Type B pancreatic cell (in vitro differentiated cells): ENCODE measurements at places on chromosomes 5 and 9. TPM values are rescaled to one million over a fixed set of nuclear protein-coding genes. Genes with fewer than 3 reads are reported as not detected.
A peak's percentile ranks its signal among the peaks of the same experiment; 100 is the strongest.

Gene PCDHB11
- 2.0 and 3.3 TPM in 2 replicates for total RNA-seq

Gene FLT4
- total RNA-seq, result 0.45 and 3.4 TPM in 2 replicates

Gene EIF4EBP3
- total RNA-seq, result 4.8 and 8.4 TPM in 2 replicates

Gene NR5A1
- total RNA-seq, result 0.12 and 0.26 TPM in 2 replicates

Gene RBM27
- total RNA-seq, result 17.8 and 19.8 TPM in 2 replicates

Gene RASGEF1C
- 0.36 and 0.77 TPM in 2 replicates for total RNA-seq

Gene PCDHGA10
- total RNA-seq, result 9.8 and 18.5 TPM in 2 replicates

- DNase-seq, result no peak
- no peak overlapping the region for H3K27ac ChIP-seq
- H3K27me3 ChIP-seq, result peaks cover 30% of the 10 kb centered on the region
- peaks cover 4% of the 10 kb centered on the region for H3K4me1 ChIP-seq
These were observed 7.9 kb upstream of the ENTREP1 start for GRCh38 chr9:69317081-69317480.

GRCh38 chr5:137735555-137736284 is at the start of gene KLHL3:
KLHL3 (minus strand) TSS chr5:137736089; CDS start chr5:137735646, 443 bp downstream.
- H3K4me1 ChIP-seq, result peaks cover 7% of the 10 kb centered on the region
- no peaks in the 10 kb centered on the region for H3K27me3 ChIP-seq
- no peaks in the 10 kb centered on the region for H3K36me3 ChIP-seq
- DNase-seq, result peak; percentile 73
- H3K27ac ChIP-seq, result no peak within 1 kb of the TSS

- no peaks in the 10 kb centered on the region for H3K27me3 ChIP-seq
- H3K4me1 ChIP-seq, result peaks cover 8% of the 10 kb centered on the region
These were observed 458.2 kb downstream of the TMEM232 start for GRCh38 chr5:110268283-110268682.

- DNase-seq, result no peak
- H3K27ac ChIP-seq, result no peak overlapping the region
- no peak overlapping the region for H3K4me3 ChIP-seq
- H3K4me1 ChIP-seq, result peaks cover 8% of the 10 kb centered on the region
These were observed 155.4 kb upstream of the ANKH start for GRCh38 chr5:15026944-15027343.

- no peak for DNase-seq
- no peak overlapping the region for H3K27ac ChIP-seq
- no peaks in the 10 kb centered on the region for H3K36me3 ChIP-seq
- H3K4me3 ChIP-seq, result no peak overlapping the region
- no peaks in the 10 kb centered on the region for H3K27me3 ChIP-seq
These were observed 293.2 kb downstream of the CWC27 start for GRCh38 chr5:65061974-65062353.

DNA sequence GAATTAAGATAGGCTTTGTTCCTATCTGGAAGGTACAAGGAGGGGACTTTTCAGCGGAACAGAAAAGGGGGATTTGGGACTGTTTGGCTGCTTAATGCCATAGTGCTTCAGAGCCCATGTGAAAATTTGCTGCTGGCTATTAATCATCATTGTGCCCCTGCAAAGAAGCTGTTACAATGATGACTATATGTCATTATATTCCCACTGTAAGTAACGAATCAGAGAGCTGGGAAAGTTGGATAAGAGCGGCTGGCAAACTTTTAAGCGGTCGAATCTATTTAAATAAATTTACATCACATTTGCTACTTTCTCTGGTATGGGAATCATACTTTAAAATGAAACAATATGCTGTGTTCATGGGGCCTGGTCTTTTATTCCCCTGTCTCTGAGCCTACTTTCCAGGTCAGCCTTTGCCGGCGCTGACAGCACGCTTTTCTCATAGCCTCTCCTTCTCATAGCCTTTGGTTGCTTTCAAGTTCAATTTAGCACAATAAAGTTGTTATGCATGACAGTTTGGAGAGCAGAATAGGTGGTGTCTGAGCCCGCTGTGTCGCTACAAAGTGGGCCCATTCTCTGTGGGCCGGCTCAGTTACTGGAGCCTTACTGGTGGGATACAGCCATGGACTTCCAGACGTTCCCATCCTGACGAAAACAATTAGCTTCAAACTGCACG is 271.2 kb upstream of the TMEM161B start:
- no peaks in the 10 kb centered on the region for H3K4me1 ChIP-seq
- no peak overlapping the region for H3K27ac ChIP-seq
- no peaks in the 10 kb centered on the region for H3K27me3 ChIP-seq
- DNase-seq, result no peak
- no peaks in the 10 kb centered on the region for H3K36me3 ChIP-seq

DNA sequence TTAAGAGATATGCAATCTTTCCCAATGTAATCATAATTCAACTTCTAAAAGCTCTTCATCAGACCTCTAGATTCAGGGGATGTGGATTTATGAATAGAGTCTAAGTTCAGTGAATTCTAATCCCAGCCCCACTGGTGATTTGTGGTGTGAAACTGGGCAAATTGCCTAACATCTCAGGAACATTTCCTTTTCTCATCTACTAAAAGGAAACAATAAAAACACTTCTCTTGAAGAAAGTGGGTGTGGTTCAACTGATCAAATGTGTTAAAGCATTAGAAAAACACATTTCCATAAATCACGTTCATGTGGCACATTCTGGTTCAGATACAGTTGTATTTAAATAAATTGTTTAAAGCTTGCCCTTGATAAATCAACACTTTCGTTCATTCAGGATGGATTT is 631.7 kb upstream of the CDH6 start:
- no peak overlapping the region for H3K4me3 ChIP-seq
- H3K27me3 ChIP-seq, result no peaks in the 10 kb centered on the region
- H3K27ac ChIP-seq, result no peak overlapping the region
- H3K36me3 ChIP-seq, result no peaks in the 10 kb centered on the region

DNA sequence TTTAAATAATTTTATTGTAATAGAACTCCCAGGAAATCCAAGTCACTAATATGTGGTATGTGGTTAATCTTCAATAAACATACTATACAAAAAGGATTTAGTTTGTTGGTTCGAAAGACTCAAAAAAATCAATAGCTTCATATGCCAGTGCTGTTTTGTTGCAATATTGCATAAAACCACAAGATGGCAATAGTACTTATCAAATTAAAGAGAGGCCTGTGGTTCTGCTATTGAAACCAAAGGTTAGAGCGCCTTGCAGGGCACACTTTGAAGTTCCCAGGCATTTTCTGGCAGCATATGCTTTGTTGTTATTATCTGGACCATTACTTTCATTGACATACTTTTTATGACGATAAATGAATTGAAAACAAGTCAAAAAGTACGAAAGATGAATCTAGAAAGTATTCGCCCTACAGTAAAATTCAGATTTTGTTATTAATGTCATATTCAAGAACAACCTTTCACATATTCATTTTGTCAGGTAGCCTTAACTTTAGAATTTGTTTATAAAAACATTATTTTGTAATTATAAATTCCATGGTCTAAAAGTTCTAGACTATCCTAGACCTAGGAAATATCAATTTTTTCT is 316.3 kb downstream of the MCTP1 start:
- H3K4me3 ChIP-seq, result no peak overlapping the region
- no peaks in the 10 kb centered on the region for H3K27me3 ChIP-seq
- no peak for DNase-seq
- peaks cover 5% of the 10 kb centered on the region for H3K4me1 ChIP-seq
- no peaks in the 10 kb centered on the region for H3K36me3 ChIP-seq
- H3K27ac ChIP-seq, result no peak overlapping the region

GRCh38 chr5:78887384-78888118 is 97.6 kb downstream of the ARSB start:
- no peak overlapping the region for H3K27ac ChIP-seq
- H3K27me3 ChIP-seq, result no peaks in the 10 kb centered on the region
- no peaks in the 10 kb centered on the region for H3K4me1 ChIP-seq

GRCh38 chr5:40333459-40334241 is 346.1 kb upstream of the PTGER4 start:
- no peaks in the 10 kb centered on the region for H3K27me3 ChIP-seq
- H3K36me3 ChIP-seq, result no peaks in the 10 kb centered on the region
- no peaks in the 10 kb centered on the region for H3K4me1 ChIP-seq
- no peak for DNase-seq
- H3K4me3 ChIP-seq, result no peak overlapping the region
- no peak overlapping the region for H3K27ac ChIP-seq

DNA sequence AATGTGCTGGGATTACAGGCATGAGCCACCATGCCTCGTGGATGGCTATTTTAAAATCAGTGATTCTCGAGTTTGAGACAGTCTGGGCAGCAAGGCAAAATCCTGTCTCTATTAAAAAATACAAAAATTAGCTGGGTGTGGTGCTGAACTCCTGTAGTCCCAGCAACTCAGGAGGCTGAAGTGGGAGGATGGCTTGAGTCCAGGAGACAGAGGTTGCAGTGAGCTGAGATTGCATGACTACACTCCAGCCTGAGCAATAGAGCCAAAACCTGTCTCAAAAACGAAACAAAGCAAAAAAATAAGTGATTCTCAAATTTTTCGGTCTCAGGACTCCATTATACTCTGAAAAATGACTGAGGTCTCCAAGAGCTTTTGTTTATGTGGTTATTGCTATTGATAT is 47.9 kb upstream of the HSPA9 start:
- H3K4me1 ChIP-seq, result peaks cover 12% of the 10 kb centered on the region
- no peaks in the 10 kb centered on the region for H3K27me3 ChIP-seq
- no peak overlapping the region for H3K4me3 ChIP-seq

DNA sequence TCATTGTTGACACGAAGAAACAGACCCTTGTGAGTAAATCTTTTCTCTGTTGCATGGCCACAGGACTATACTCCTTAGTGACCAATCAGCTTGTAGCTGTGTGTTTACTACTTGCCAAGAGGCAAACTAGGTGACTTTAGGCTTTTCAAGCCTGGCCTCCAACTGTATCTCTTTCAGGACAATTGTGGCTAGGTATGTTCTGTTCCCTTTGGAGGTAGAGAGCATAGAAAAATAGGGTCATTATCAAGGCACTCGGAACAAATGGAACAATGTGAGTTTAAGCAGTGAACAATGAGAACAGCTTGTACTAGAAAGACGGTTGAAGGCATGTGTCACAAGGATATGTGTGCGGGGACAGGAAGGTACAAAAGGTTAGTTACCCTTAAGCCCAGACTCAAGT is 48.1 kb downstream of the SLC46A2 start:
- peaks cover 20% of the 10 kb centered on the region for H3K4me1 ChIP-seq
- DNase-seq, result no peak
- H3K27me3 ChIP-seq, result no peaks in the 10 kb centered on the region
- H3K36me3 ChIP-seq, result peaks cover 21% of the 10 kb centered on the region

GRCh38 chr5:60435808-60436207 is 264.2 kb downstream of the DEPDC1B start:
- no peaks in the 10 kb centered on the region for H3K4me1 ChIP-seq
- no peak for DNase-seq

GRCh38 chr9:89342213-89342612 is 23.9 kb downstream of the SECISBP2 start:
- no peaks in the 10 kb centered on the region for H3K4me1 ChIP-seq
- DNase-seq, result no peak
- H3K27me3 ChIP-seq, result no peaks in the 10 kb centered on the region
- no peak overlapping the region for H3K27ac ChIP-seq
- no peak overlapping the region for H3K4me3 ChIP-seq

GRCh38 chr5:41003670-41004376 is 67.3 kb downstream of the MROH2B start:
- H3K27ac ChIP-seq, result no peak overlapping the region
- H3K4me1 ChIP-seq, result no peaks in the 10 kb centered on the region
- H3K4me3 ChIP-seq, result no peak overlapping the region
- H3K27me3 ChIP-seq, result peaks cover 4% of the 10 kb centered on the region
- H3K36me3 ChIP-seq, result no peaks in the 10 kb centered on the region

DNA sequence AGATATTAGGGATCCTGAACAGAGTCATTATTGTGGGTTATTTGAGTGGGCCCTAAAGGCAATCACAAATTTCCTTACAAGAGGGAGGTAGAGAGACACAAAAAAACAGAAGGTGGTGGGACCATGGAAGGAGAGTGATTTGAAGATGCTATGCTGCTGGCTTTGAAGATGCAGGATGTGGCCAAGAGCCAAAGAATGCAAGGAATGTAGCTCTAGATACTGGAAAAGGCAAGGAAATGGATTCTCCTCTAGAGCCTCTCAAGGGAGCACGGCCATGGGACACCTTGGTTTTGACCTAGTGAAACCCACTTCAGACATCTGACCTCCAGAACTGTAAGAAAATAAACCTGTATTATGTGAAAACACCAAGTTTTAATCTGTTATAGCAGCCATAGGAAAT is 53.8 kb downstream of the TTC39B start:
- H3K27ac ChIP-seq, result no peak overlapping the region
- no peak for DNase-seq
- no peaks in the 10 kb centered on the region for H3K27me3 ChIP-seq
- H3K36me3 ChIP-seq, result peaks cover 4% of the 10 kb centered on the region

- peaks cover 9% of the 10 kb centered on the region for H3K36me3 ChIP-seq
- peaks cover 11% of the 10 kb centered on the region for H3K4me1 ChIP-seq
- no peak overlapping the region for H3K4me3 ChIP-seq
- no peaks in the 10 kb centered on the region for H3K27me3 ChIP-seq
- no peak for DNase-seq
- no peak overlapping the region for H3K27ac ChIP-seq
These were observed 10.3 kb downstream of the PDLIM7 start for GRCh38 chr5:177487144-177487543.

- H3K27me3 ChIP-seq, result no peaks in the 10 kb centered on the region
- no peak for DNase-seq
- H3K27ac ChIP-seq, result no peak overlapping the region
- H3K4me3 ChIP-seq, result no peak overlapping the region
- H3K36me3 ChIP-seq, result peaks cover 16% of the 10 kb centered on the region
These were observed 8.2 kb downstream of the PDLIM7 start for GRCh38 chr5:177489119-177489716.

DNA sequence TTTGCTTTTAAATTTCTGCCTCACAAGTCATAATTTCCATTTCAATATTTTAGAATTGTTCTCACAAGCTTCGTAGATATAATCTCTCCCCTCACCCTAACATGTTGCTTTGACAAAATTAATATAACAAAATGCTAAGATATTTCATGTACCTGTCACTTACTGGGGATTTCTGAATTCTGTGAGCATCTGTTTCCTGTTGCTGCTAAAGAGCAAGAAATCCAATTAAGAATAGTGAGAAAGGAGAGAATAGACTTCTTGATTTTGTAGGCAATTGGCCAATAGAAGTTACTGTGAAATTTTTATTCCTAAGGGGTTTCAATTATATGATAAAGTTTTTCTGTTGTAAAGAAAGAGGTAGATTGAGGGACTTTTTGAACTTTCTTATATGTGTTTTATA is 796.5 kb upstream of the ARRDC3 start:
- no peaks in the 10 kb centered on the region for H3K27me3 ChIP-seq
- H3K4me3 ChIP-seq, result no peak overlapping the region
- no peaks in the 10 kb centered on the region for H3K4me1 ChIP-seq
